ENCODE measurements at places on chromosomes 11 and 22.

DNA sequence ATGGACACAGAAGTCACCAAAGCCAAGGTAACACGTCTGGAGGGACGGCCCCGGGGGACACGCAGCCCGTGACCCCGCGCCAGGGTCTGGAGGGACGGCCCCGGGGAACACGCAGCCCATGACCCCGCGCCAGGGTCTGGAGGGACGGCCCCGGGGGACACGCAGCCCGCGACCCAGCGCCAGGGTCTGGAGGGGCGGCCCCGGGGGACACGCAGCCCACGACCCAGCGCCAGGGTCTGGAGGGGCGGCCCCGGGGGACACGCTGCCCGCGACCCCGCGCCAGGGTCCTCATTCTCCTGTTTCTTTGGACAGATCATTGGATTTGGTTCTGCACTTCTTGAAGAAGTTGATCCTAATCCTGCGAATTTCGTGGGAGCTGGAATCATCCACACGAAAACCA is 27.1 kb downstream of the MUC6 start:
- DNase-seq = no peak

- peak; percentile 59 for DNase-seq
Observed at GRCh38 chr11:92340839-92341238, 116.2 kb downstream of the FAT3 start.

DNA sequence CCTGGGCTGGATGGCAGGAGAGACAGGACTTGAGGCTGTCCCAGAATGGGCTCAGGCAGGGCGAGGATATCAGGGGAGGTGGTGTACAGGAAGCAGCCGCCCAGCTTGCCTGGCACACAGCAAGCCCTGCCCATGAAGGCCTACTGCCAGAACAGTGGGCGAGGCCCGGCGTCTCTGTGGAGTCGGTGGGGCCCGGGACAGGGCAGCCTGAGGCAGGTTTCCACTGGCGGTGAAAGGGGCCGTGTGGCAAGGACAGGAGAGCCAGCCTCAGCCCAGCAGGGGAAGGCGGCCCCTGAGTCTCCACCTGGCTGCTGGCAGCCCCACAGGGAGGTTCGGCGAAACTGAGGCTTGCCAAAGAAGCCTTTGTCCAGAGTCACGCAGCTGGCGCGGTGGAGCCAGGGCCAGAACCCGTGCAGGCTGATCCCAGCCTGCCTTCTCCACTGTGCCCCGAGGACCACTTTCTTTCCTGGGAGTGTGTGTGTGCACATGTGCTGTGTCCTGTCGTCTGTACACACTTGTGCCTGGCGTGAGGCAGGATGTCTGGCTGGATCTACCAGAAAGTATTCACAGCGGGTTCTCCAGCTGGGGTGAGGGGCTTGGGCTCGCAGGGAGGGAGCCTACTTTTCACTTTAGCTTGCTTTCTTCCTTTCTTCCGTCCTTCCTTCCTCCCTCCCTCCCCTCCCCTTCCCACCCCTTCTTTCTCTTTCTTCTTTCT is 1.2 kb downstream of the TSPO start:
- peak; percentile 67 for DNase-seq

DNA sequence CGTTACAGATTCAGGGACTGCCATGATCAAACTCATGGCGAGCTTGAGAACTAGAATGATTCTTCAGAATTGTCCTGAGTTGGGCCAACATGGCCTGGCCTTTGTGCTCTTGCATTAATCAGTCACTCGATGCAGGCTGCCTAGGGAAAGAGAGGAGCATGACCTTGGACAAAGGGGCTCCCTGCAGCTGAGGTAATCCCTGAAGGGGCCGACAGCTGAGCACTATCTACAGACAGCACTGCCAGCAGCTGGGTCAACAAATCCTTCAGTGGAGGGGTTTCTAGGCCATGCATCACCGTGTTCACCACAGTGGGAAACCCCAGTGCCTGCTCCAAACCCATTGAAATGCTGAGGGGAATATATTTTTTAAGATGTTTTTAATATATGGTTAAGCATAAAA is 159.5 kb upstream of the POU2AF2 start:
- no peak for DNase-seq

- DNase-seq = no peak
Observed at GRCh38 chr22:36391638-36392037, 3.9 kb upstream of the MYH9 start.

GRCh38 chr22:19129871-19130270 is 1.2 kb upstream of the TSSK2 start:
- DNase-seq = no peak

DNA sequence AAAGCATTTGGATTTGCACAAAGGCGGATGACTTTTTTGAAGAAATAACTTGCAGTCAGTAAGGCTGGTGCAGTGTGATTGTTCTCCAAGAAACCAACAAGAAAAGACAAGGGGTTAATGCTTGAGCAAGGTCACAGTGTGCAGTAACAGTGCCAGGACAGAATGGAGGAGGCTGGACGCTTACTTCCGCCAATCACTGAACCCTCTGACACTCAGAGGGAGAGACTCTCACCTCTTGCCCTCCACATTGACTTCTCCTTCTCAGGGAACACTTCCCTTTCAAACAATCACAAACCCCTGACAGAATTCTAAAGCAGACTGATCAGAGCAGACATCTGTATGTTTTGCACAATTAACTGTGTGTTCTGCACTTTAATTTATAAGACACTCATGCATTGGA is 228.4 kb downstream of the BLID start:
- DNase-seq = no peak
